ENCODE measurements at places on chromosomes 2 and 18.

DNA sequence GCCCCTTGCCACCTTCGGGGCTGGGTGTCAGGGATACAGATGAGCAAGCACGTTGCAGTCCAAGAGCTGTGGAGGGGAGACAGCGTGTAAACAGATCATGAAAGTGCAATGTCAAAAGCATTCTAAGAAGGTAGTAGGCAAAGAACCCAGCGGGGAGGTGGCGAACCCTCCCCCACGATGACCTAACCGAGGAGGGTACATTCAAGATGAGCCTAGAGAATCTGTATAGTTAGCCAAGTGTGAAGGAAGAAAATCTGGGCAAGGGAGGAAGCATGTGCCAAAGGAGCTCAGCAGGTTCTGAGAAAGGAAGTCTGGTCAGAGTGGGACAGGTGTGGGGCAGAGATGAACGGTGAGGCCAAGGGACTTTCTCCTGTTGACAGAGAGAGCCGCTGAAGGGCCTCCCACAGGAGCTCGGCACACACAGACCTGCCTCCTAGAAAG lies 106.9 kb downstream of the SP3 start:
- no peak for DNase-seq

- DNase-seq, result no peak
Measured at GRCh38 chr18:57516056-57516455, 70.4 kb downstream of the FECH start.

- peak; percentile 24 for DNase-seq
Measured at GRCh38 chr2:76268902-76269620, 558.3 kb upstream of the GCFC2 start.

GRCh38 chr2:144235050-144235449 lies 284.9 kb downstream of the ZEB2 start:
- DNase-seq, result no peak

DNA sequence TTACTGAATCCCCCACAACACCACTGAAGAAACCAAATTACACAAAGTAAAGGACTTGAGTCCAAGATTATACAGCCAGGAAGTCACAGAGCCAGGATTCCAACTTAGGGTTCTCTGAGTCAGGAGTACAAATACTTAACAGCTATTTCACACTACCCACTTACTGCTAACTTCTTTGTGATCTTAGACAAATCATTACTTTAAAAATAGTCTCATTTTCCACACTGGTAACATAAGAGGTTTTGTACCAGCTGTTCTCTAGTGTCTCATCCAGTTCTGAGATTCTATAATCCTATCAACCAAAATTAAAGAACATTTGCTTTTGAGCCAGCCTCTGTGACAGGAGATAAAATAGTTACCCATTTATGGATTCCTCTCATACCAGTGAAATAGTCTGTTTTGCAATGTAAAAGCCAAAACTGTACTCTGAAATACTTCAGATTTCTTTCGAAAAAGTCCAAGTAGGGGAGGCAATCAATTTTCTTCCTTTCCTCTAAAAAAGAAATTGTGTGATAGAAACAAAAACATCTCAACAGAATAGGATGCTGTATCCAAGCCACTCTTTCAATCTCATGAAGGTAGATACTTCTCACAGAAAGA lies 157.6 kb downstream of the LRATD1 start:
- DNase-seq, result no peak

- DNase-seq, result no peak
Measured at GRCh38 chr2:122213312-122213711, 457.9 kb downstream of the TSN start.

- peak; percentile 99 for DNase-seq
Measured at GRCh38 chr2:45128580-45128997, 119.3 kb upstream of the SIX2 start.

- DNase-seq, result no peak
Measured at GRCh38 chr2:25251071-25251421, 82.7 kb upstream of the POMC start.

GRCh38 chr2:3536682-3537632 lies 17.6 kb upstream of the ADI1 start:
- peak; percentile 38 for DNase-seq

All from HS-27A (cell line).